ENCODE measurements at places on chromosomes 2 and 18.

GRCh38 chr2:155930312-155930711 lies 402.2 kb downstream of the NR4A2 start:
- DNase-seq: no peak

GRCh38 chr2:204152616-204153015 lies 216.1 kb downstream of the ICOS start:
- DNase-seq: no peak

DNA sequence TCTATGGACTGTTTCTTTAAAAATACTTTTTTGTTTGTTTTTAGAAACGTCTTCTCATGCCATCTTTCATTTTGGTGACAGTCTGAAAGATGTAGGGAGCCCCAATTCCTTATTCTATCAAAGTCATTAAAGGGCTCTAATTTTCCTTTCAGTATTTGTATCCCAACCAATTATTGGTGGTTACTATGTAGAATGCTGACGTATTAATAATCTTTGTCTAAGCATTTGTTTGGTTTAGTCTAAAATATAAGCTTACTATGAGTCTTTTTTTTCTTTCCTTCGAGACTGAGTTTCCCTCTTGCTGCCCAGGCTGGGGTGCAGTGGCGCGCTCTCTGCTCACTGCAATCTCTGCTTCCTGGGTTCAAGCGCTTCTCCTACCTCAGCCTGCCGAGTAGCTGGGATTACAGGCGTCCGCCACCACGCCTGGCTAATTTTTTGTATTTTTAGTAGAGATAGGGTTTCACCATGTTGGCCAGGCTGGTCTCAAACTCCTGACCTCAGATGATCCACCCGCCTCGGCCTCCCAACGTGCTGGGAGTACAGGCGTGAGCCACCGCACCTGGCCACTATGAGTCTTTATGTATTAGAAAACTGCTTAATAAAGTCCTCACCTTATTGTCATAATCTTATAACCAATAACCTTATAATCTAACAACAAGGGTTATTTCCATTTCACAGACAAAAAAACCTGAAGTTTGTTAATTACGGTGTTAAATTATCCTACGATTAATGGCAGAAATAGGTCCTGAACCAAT lies 849 bp upstream of the VRK2 start:
- DNase-seq: no peak

DNA sequence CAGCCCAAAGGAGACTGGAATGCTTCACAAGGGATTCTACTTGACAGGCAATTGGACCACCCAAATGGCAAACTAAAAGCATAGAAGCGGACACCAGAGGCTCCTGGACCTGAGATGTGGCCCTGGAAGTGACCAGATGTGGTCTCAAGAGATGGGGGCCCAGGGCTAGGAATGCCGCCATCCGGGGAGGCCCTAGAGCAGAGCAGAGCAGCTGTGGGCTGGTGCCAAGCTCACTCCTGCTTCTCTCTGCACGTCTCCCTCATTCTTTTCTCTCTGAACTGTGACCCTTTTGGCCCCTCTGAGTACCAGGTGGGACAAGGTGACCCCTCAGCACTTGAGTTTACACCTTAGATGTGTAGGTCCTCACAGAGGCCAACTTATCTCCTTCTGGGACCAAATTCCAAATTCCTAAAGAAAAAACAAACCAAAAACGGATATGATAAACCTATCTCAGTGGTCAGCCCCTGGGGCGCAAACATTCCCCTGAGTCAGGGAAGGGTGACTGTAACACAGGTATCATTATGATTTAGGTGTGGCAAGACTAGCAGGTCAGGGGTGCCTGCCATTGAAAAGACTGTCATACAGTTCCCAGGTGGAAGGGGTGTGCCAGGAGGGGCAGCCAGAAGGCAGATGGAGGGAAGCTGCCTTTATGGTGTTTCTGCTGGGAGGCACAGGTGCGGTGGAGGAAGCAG lies 6.5 kb upstream of the IL1R2 start:
- no peak for DNase-seq

DNA sequence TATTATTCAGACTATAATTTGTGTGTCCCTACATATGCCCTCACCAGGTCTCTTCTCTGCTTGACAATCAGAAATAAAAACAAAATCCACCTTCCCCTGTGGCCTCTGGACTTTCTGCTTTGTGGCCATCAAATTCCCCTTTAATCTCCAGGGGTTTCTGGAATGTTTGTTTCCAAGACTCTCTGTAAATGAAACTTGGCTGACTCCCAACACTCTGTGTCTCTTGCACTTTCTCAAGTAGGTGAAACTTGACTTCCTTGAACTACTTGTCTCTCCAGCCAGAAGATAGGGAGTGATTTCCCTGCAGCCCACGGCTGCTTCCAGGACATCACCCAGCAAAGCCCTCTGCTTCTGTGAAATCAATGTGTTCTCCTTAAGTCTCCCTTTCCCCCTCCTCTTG lies 54.1 kb upstream of the AQP4 start:
- DNase-seq: peak; percentile 42

- DNase-seq: no peak
Observed at GRCh38 chr2:1186421-1186820, 226.8 kb upstream of the TPO start.

GRCh38 chr2:58350484-58350883 lies 109.4 kb upstream of the FANCL start:
- no peak for DNase-seq

GRCh38 chr2:2590841-2591541 lies 259.9 kb upstream of the MYT1L start:
- no peak for DNase-seq

DNA sequence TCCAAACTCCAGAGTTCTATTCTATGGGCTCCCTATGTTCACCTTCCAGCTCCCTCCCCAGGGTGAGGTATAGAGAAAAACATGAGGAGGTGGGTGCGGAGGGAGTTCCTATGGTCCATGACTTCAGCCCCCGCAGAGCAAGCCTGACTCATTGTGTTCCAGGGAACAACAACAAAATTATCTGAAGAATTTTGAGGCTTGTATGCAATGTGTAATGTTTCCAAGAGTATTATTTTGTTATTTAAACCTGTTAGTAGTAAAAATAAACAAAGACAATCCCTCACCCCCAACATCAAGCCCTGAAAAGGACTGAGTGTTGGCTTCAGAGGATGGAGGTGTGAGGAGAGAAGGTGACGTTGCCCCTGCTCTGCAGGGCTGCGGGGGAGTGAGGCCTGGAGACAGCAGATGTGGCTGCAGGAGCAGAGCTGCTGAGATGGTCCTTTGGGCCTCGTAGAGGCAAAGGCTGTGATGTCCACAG lies 29.0 kb downstream of the LAMA3 start:
- DNase-seq: no peak

Measured in umbilical cord (tissue), 2 donors.